ENCODE measurements at places on chromosomes 13 and 19.

- no peak for DNase-seq
- H3K27ac ChIP-seq: no peak overlapping the region
- H3K4me1 ChIP-seq: no peaks in the 10 kb centered on the region
Measured at GRCh38 chr13:105732806-105733529, 802.5 kb downstream of the EFNB2 start.

- no peaks in the 10 kb centered on the region for H3K27me3 ChIP-seq
- H3K4me3 ChIP-seq: no peak overlapping the region
- H3K27ac ChIP-seq: no peak overlapping the region
Measured at GRCh38 chr13:59621773-59622172, 542.0 kb downstream of the DIAPH3 start.

- peak overlapping the region; percentile 54 for H3K27ac ChIP-seq
- DNase-seq: no peak
- no peaks in the 10 kb centered on the region for H3K4me1 ChIP-seq
- H3K4me3 ChIP-seq: no peak overlapping the region
- no peaks in the 10 kb centered on the region for H3K27me3 ChIP-seq
- H3K36me3 ChIP-seq: no peaks in the 10 kb centered on the region
Measured at GRCh38 chr13:101390461-101390860, 25.8 kb downstream of the NALCN start.

GRCh38 chr19:41575998-41576397 is at the start of gene CEACAM21:
CEACAM21 (plus strand) TSS chr19:41576166; CDS start chr19:41576275, 109 bp downstream.
- no peak within 1 kb of the TSS for H3K27ac ChIP-seq
- H3K27me3 ChIP-seq: no peaks in the 10 kb centered on the region
- DNase-seq: peak; percentile 40
- H3K36me3 ChIP-seq: no peaks in the 10 kb centered on the region
- H3K4me1 ChIP-seq: no peaks in the 10 kb centered on the region

DNA sequence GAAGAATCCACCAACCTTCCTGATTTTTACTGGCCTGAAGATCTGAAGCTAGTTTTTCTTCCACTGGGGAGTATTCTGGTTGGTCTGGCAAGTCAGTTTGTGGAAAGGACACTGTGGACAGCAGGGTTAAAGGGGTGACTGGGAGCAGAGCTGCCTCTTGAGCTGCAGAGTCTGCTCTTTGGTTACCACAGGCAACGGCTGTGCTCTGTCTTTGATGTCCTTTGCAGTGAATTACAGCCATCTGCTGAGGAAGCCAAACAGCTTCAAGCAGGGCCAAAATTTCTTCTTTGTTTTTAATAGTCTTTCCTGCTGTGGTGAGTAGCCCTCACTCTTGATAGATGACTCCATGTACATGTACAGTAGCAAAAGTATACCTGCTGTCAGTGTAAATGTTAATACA is 75.7 kb downstream of the ZNF100 start:
- no peak overlapping the region for H3K27ac ChIP-seq
- H3K36me3 ChIP-seq: no peaks in the 10 kb centered on the region
- no peak for DNase-seq
- H3K4me3 ChIP-seq: no peak overlapping the region
- H3K27me3 ChIP-seq: no peaks in the 10 kb centered on the region
- no peaks in the 10 kb centered on the region for H3K4me1 ChIP-seq

DNA sequence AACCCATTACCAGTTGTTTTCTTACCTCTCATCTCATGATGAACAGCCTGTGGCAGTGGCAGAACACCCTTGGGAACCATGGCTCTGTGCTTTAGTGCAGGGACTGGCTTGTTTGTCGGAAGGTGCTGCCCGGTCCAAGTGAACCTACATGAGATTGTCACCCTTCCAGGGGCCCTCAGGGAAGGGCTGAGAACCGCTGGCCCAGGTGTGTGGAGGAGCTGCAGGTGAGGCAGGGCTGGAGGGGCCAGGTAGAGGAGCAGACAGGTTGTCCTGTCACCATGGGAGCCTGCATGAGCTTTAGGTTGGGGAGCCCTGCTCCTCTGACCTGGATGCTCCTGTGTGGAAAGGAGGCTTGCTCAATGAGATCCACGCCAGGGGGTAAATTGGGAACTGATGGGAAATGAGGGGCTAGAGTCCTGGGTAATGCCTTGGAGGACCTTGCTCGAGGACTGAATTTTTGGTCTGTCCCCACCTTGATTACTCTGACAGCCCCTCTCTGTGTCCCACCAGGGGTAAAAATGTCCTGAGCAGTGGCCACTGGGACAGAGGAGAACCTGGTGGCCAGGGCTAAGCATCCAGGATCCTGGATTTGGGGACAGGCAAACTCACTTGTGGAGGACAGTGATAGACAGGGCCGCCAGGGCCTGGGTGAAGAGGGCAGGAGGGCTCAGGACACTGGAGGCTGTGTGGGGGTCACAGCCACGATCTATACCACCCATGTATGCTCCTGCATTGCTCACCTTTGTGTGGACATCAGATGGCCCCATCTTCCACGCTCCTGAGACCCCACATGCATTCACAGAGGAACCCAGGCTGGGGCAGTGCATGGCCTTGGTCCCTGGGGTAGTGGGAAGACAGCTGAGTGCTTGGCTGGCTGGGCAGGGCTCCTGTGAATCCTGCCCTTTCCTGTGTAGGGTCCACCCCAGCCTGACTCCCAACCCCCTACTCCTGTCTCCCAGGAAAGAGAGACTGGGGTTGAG is 24.1 kb upstream of the CEACAM1 start:
- no peaks in the 10 kb centered on the region for H3K36me3 ChIP-seq
- no peak overlapping the region for H3K27ac ChIP-seq
- no peak for DNase-seq
- no peaks in the 10 kb centered on the region for H3K4me1 ChIP-seq
- no peaks in the 10 kb centered on the region for H3K27me3 ChIP-seq
- no peak overlapping the region for H3K4me3 ChIP-seq

GRCh38 chr19:3983936-3984583 is 1.2 kb downstream of the EEF2 start:
- DNase-seq: no peak
- peak overlapping the region; percentile 98 for H3K27ac ChIP-seq
- peaks cover 52% of the 10 kb centered on the region for H3K36me3 ChIP-seq
- peak overlapping the region; percentile 89 for H3K4me3 ChIP-seq
- peaks cover 27% of the 10 kb centered on the region for H3K4me1 ChIP-seq

GRCh38 chr13:50677687-50678463 is 165.6 kb downstream of the DLEU7 start:
- no peaks in the 10 kb centered on the region for H3K27me3 ChIP-seq
- no peak for DNase-seq
- H3K27ac ChIP-seq: no peak overlapping the region
- H3K4me1 ChIP-seq: no peaks in the 10 kb centered on the region
- no peaks in the 10 kb centered on the region for H3K36me3 ChIP-seq
- H3K4me3 ChIP-seq: no peak overlapping the region

DNA sequence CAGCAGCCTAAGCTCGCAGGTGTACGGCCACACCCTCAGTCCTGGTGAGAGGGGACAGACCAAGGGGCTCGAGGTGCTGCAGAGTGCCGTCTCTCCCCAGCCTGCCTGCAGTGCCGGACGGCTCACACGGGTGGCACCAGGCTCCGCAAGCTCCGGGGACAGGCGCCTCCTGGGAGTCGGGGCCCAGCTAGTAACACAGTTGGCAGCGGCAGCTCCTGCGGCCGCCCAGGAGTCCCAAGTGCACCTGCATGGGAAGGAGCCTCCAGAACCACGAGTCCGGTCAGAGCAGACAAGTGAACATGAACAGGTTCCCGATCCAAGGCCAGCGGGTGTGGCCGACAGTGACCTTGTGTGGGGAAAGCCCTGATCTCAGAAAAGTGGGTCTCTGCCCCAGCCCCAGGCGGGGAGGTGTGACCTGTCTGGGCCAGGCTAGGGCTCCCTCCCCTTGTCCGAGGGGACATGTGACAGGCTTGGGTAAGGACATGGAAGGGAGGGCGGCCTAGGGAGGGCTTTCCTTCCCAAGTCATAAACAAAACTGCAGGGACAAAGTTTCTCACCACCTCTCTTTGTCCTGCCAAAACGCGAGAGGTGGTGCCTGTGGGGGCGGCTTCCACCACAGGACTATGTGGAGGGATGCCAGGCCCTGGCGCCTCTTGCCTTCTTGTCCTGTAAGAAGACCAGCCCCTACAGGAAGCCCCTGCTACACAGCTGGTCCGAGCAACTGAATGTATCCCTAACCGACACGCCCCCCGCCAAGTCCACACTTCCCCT is 46.5 kb downstream of the MLLT1 start:
- H3K27me3 ChIP-seq: no peaks in the 10 kb centered on the region
- peak overlapping the region; percentile 15 for H3K4me3 ChIP-seq
- no peak for DNase-seq
- H3K27ac ChIP-seq: peak overlapping the region; percentile 55
- peaks cover 9% of the 10 kb centered on the region for H3K36me3 ChIP-seq

- H3K27me3 ChIP-seq: no peaks in the 10 kb centered on the region
- no peak for DNase-seq
- no peaks in the 10 kb centered on the region for H3K4me1 ChIP-seq
Measured at GRCh38 chr13:100566543-100566942, 22.0 kb downstream of the GGACT start.

- no peak overlapping the region for H3K4me3 ChIP-seq
- DNase-seq: no peak
- no peak overlapping the region for H3K27ac ChIP-seq
- no peaks in the 10 kb centered on the region for H3K4me1 ChIP-seq
Measured at GRCh38 chr19:9958379-9958821, 22.1 kb upstream of the OLFM2 start.

- DNase-seq: no peak
- no peak overlapping the region for H3K4me3 ChIP-seq
- H3K27ac ChIP-seq: no peak overlapping the region
- H3K27me3 ChIP-seq: no peaks in the 10 kb centered on the region
Measured at GRCh38 chr13:109773276-109773675, 13.1 kb downstream of the IRS2 start.

GRCh38 chr19:9037400-9038062 is 27.3 kb upstream of the MUC16 start:
- no peak overlapping the region for H3K4me3 ChIP-seq
- H3K36me3 ChIP-seq: no peaks in the 10 kb centered on the region
- no peak for DNase-seq
- no peak overlapping the region for H3K27ac ChIP-seq

- peaks cover 3% of the 10 kb centered on the region for H3K4me1 ChIP-seq
- H3K27me3 ChIP-seq: no peaks in the 10 kb centered on the region
- DNase-seq: no peak
- no peak overlapping the region for H3K4me3 ChIP-seq
- peak overlapping the region; percentile 81 for H3K27ac ChIP-seq
- no peaks in the 10 kb centered on the region for H3K36me3 ChIP-seq
Measured at GRCh38 chr19:17659996-17660395, 28.2 kb downstream of the UNC13A start.

DNA sequence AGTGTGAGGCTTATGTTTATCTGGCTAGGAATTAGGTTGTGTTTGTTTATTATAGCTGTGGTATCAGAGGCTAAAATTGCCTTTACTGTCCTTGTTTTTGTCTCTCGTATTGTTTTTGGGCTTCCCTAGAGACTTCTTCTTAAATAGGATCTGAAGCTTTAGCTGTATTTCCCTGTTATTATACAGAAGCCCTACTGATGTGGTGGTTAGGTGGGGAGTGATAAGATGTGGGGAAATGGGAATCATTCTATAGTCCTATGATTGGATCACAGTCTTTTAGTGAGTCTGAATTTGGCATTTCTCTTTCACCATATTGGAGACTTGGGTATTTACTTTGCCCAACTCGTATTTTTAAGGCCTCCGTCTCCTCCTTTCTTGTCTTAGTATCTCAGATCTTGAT is 8.3 kb upstream of the KL start:
- no peak overlapping the region for H3K4me3 ChIP-seq
- H3K36me3 ChIP-seq: no peaks in the 10 kb centered on the region
- H3K4me1 ChIP-seq: no peaks in the 10 kb centered on the region
- H3K27me3 ChIP-seq: no peaks in the 10 kb centered on the region
- DNase-seq: no peak
- H3K27ac ChIP-seq: no peak overlapping the region

- no peak overlapping the region for H3K27ac ChIP-seq
- no peaks in the 10 kb centered on the region for H3K27me3 ChIP-seq
- H3K36me3 ChIP-seq: no peaks in the 10 kb centered on the region
- H3K4me1 ChIP-seq: no peaks in the 10 kb centered on the region
Measured at GRCh38 chr19:28710278-28710677, 502.7 kb downstream of the UQCRFS1 start.

DNA sequence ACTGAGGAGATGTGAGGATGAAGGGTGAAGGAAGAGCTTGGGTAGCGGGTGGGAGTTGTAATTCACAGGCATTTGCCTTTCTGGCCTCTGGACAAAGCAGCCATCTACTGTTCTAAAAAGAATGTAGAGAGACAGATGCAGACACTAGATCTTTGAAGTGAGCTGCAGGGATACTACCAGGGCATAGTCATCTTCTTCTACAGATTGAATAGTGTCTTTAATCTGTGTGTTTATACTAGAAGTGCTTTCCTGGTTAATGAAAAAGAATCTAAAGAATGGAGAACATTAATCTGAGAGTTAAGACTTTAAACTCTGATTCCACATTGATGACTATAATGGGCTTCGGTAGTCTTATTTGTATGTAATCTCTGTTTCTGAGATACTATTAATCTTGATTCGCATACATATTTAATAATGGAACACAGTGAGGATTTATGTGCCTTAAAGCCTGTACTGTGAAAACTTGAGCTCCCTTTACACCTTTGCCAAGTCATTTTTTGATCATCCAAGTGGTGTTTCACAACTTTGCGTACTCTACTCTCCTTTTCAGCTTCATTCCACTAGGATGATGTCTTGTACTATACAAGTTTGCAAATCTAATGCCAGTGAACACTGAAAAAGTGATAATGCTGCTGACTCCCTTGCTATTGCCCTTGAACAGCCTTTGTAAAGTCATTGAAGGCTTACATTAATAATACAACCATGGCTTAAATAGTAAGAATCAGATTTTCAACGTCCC is 2199.4 kb upstream of the PCDH20 start:
- H3K27ac ChIP-seq: no peak overlapping the region
- no peaks in the 10 kb centered on the region for H3K27me3 ChIP-seq
- H3K36me3 ChIP-seq: no peaks in the 10 kb centered on the region
- H3K4me1 ChIP-seq: no peaks in the 10 kb centered on the region

DNA sequence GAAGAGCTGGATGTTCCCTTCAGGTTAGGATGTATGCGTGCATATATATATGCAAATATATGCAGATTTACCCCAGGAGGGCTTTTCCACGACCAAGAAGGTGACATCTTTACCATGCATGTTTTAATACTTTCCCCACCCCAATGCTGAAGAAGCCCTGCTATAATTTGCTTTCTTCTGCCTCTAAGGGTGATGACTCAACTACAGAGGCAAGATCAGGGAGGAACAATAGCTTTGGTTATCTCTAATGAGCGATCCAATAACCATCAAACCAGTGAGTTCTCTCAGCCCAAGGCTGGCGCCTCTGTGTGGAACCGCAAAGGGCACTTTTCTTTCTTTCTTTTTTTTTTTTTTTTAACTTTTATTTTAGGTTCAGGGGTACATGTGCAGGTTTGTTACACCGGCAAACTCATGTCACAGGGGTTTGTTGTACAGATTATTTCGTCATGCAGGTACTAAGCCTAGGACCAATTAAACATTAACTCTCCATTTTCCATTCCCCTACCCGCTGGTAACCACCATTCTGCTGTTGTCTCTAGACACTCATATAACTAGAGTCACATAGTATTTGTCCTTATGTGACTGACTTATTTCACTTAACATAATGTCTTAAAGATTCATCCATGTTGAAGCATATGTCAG is 25.7 kb upstream of the UBE2L5 start:
- H3K4me1 ChIP-seq: no peaks in the 10 kb centered on the region
- no peak overlapping the region for H3K27ac ChIP-seq
- no peaks in the 10 kb centered on the region for H3K27me3 ChIP-seq
- no peak for DNase-seq
- no peaks in the 10 kb centered on the region for H3K36me3 ChIP-seq
